Heart left ventricle (tissue), 16 donors: ENCODE measurements at places on chromosomes 4 and X.

- no peaks in the 10 kb centered on the region for H3K27me3 ChIP-seq
- no peak overlapping the region for H3K4me3 ChIP-seq
- H3K27ac ChIP-seq = no peak overlapping the region
Measured at GRCh38 chrX:13952581-13952980, 77.1 kb downstream of the GEMIN8 start.

DNA sequence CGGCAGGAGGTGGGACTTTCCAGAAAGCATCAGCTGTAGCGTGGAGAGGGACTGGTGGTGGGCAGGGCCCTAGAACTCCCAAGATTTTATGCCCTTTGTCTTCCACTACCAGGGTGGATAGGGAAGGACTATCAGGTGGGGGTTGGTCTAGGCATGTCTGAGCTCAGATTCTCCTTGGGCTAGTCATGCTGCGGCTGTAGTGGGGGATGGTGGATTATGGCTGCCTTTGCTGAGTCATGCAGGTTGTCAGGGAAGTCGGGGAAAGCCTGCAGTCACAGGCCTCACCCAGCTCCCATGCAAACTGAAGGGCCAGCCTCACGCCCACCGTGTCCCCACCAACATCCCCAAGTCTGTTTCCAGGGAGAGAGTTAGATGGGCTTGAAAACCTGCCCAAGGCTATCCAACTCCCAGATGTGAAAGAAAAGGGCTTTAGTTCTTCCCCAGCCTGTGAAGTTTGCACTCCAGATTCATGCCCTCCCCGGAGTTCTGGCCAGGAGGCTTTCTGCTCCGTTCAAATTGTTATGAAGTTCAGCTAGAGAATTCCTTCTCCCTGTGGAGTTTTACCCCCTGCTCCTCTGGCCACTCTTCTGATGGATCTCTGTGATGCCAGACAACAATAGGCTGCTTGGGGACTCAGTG lies 13.4 kb upstream of the MEPE start:
- H3K4me3 ChIP-seq = no peak overlapping the region
- no peaks in the 10 kb centered on the region for H3K4me1 ChIP-seq
- H3K27me3 ChIP-seq = no peaks in the 10 kb centered on the region
- H3K27ac ChIP-seq = no peak overlapping the region
- DNase-seq = no peak

GRCh38 chr4:61079427-61079826 lies 120.7 kb upstream of the ADGRL3 start:
- H3K27me3 ChIP-seq = no peaks in the 10 kb centered on the region
- H3K36me3 ChIP-seq = no peaks in the 10 kb centered on the region

GRCh38 chr4:20192736-20193135 lies 59.0 kb upstream of the SLIT2 start:
- no peaks in the 10 kb centered on the region for H3K27me3 ChIP-seq
- H3K36me3 ChIP-seq = no peaks in the 10 kb centered on the region
- no peaks in the 10 kb centered on the region for H3K4me1 ChIP-seq

DNA sequence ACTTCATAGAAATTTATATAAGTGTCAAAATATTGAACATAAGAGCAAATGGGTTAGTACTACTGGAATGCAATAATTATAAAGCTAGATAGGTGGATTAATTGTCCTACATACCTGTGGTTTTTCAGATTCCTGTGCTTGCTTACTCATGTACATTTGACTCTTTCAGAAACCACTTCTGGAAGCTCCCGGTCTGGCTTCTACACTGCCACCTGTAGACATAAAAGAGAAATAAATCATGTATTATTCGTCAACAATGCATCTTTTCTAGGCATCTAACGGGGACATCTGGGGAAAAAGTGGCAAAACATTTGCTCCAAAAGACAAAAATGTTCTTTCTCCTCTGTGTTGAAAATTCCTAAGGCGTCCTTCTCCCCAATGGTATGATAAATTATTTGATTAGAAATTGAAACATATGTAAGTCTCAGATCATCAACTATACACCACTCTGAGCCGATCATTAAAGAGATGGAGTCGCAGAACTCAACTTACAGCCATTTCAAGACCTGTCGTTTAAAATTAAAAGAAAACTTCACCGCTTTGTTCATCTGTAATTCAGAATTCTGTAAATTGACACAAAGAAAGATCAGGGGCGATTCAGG lies 648.7 kb upstream of the DIPK2B start:
- no peak overlapping the region for H3K27ac ChIP-seq
- no peaks in the 10 kb centered on the region for H3K36me3 ChIP-seq
- no peak overlapping the region for H3K4me3 ChIP-seq
